D721Med (cell line): ENCODE measurements at places on chromosomes 2 and 18.

DNA sequence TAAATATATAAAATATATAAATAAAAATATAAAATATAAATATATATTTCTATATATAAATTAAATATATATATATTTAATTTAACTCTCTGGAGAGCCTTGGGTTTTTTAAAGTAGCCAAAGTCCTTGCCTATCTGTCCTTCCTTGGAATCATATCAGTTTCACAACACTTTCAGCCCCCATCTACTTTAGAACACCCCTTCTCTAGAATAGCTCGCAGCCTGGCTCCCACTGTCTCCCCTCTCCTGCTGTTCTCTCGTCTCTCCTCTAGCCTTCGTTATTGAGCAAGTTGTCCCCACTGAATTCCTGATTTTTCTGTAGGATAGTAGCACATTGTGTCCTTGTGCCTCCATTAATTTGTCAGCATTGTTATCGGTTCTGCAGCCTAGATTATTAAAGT, 677.0 kb downstream of the RNF144A start:
- no peak for DNase-seq

DNA sequence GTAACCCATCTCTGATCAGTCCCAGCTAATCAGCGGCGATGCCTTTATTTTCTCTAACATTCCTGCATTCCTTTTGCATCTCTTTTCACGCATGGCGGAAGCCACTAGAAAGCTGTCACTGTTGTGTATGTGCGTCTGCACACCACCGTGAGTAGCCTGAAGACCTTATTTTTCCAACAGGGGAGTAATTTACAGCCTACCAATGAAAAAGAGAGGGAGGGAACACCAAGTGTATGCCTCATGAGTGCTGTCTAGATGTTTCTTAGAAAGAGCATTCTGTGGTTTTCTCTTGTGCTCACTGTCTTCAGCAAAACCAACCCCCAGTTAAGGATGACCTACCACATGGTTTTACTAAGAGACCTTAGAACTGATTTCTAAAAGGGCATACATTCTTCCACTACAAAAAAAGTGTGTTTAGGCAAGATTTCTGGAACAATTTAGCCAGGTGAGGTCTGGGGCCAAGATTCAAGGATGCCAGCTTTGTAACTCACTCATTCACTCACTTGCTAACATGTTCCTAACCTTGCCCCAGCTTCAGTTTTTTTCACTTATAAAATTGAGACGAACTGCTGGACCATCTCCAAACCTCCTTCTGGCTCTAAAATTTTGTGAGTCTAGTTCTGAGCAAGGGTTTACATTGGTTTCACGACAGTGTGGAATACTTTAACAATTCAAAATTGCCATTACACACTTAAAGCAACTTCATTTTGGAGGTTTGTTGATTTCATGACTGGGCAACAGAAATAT, 51.4 kb downstream of the BCL2 start:
- no peak for DNase-seq

DNA sequence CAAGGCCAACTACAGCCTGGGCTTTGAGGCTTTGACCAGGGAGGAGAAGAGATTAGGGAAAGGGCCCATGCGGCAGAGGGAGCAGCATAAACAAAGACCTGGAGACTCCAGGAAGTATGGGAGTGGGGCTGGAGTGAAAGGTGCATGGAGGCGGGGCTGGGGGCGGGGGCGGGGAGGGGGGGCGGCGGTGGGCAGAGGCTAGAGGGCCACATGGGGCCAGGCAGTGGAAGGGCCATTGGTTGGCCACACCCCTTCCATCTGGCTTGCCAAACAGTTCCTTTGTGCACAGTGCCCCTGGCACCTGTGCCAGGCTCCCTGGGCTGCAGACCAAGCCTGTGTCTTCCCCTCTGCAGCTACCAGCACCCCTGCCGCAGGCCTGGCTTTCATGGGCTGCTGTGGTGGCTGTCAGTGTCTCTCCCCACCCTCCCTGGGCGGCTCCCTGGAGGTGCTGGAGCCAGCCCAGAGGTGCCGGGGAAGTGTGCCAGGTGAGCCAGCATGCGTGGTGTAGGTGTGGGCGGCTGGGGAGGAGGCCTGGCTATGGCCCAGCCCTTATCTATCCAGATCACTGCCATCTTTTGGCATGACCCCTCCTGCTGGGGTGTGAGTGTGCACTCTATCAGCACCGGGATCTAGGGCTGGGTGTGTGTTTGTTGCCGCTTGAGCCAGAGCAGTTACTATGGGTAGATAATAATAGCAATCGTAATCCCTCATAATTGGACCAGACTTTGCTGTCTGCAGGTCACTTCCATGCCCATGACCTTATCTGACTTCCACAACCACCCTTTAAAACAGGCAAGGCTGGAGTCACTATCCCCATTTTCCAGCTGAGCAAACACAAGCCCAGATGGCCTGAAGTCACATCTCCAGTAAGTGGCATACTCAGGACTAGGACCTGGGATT, 30.5 kb downstream of the DNMT3A start:
- DNase-seq: no peak

DNA sequence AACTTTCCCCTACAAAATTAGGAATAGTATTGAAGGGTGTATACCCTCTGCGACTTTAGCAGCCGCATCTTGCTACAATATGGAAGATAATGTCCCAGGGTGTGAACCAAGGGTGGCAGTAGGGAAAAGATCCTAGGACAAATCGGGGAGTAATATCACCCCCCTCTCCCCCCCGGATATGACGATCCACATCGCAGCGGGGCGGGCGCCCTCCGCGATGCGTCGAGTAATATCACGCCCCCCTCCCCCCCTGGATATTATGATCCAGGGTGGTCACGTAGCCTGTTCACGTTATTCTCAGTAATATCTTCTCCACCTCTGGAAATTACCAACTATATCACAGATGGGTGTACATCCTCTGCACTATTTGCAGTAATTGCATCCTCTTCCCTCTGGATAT, 82.9 kb downstream of the DAPL1 start:
- DNase-seq: no peak

GRCh38 chr2:207251573-207252192, 85.9 kb upstream of the KLF7 start:
- DNase-seq: no peak

DNA sequence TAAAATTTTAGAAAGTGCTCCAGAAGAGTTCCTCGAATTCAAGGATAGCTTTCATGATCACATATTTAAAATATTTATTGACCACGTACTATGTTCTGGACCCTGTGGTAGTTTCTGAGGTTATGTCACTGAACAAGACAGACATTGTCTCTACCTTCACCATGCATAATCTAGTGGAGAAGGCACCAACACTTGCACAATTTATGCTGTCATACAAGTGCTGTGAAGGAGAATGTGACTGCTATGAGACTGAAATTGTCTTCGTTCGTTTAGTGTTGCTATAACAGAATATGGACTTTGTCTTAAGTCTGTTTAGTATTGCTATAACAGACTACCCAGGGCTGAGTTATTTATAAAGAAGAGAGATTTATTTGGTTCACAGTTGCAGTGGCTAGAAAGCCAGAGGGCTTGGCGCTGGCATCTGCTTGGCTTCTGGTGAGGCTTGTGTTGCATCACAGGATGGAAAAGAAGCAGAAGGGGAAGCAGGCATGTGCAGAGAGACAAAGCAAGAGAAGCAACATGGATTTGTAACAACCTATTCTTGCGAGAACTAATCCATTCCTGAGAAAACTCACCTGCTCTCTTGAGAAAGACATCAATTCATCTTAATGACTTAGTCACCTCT, 50.0 kb upstream of the RFX8 start:
- DNase-seq: no peak

- DNase-seq: no peak
Observed at GRCh38 chr2:174286172-174286571, 37.8 kb upstream of the OLA1 start.

- DNase-seq: no peak
Observed at GRCh38 chr2:60298006-60298696, 255.3 kb downstream of the BCL11A start.

GRCh38 chr18:44423814-44424644, 256.7 kb upstream of the SETBP1 start:
- no peak for DNase-seq

GRCh38 chr18:48408111-48408726, 964 bp downstream of the ZBTB7C start:
- no peak for DNase-seq

DNA sequence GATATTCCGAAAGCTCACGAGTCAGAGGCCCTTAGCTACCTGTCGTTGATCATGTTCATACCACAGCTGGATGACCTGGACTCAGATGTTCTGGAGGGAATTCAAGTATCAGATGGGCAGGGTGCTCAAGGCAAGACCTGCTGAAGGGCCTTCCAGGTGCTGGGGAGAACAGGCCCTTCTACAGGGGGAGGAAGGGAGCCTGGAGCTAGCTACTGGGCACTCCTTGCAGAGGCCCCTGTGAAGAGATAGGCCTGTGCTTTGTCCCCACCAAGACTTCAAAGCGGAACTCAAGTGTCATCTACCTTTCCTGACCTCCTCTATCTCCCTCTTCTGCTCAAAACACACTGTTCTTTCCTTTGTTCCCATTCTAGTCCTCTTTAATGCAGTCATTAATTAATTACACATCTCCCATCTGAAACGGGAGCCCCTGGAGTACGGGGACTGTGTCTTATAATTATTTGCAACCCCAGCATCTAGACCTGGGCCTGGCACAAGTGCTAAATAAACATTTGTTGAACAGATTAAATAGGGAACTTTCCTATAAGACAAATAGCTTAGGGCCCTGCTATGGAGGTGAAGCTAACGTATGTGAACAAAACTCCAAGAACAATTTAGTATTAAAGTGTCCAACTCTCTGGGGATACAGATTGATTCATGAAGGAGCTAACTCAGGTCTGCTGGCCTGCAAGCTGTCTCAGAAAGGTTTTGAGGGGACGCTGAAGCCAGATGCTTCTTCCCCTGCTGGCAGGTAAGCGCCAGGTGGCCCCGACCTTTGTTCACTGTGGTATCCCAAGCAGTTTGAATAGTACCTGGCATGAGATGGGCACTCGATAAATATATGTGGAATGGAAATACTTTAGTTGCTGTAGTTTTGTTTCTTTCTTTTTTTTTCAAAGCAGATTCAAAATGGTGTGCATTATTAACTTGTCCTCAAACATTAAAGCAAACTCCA, 22.0 kb downstream of the RHOB start:
- DNase-seq: no peak

DNA sequence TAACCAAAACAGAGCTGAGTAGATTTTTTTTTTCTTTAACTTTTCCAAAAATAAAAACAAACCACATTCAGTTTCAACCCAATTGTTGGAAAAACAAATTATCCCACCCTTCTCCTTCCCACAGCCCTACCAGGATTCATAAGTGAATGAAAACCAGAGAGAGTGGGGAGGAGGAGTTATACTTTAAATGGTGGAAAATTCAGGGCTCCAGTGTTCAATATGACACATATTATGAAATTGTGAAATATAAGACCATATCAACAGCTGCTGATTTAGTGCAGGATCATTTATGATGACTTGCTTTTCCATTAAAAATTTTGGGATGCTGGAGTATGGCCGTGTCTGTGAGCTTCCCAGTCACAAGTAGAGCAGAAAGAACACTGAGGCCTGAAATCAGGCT, 26.7 kb downstream of the COLEC12 start:
- no peak for DNase-seq

- DNase-seq: no peak
Observed at GRCh38 chr18:61274416-61274960, 58.7 kb upstream of the CDH20 start.

DNA sequence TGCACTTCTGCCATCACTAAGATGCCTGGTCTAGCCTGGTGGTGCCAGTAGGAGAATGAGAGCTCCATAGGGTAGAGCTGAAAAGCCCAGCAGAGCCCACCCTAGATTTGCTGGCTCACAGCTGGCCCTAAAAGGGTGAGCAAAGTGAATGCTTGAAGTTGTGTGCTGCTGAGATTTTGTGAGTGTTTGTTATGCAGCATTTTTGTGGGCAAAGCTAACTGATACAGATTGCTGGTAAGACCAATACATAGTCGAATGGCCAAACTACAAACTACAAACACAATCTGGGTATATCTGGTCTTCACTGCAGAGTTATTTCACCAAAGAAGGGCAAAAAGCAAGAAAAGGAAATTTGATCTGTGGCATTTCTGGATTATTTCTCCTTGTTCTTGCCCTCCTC, 7.1 kb upstream of the AGAP1 start:
- DNase-seq: no peak

DNA sequence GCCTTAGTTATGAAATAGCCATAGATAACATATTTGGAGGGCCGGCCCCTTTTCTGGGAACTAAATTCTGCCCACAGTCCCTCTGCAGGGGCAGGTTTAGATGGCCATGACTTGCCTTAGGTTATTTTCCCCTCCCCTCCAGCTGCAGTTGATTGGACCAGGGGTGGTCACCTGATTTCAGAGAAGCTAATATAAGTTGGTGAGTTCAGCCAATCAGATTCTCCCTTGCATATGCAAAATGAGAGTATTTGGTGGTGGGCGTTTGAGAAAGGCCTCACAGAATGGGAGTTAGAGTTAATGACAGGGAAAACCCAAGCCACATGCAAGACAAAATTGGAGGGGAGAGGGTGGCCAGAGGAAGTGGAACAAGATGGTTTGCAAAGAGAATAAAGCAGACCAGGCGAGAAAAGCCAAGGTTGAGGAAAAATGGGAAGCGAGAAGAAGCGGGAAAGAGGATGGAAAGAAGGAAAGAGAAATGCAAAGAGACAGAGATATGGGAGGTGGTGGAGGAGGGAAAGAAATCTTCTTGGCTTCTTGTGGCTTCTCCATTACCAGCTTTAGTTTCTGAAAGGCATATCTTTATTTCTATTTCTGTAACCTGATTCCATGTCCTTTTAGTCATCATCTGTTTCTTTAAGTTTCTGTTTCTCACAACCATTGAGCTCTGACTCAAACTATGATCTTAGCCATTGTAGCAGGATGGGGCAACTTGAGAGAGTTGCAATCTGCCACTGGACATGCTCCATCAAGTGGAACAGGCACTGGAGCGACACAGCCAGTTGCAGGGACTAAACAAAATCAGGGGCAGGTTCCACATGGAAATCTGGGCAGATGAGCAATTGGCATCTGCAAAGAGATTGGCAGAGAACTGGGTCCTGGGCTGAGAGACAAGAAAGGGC, 108.1 kb upstream of the SIX3 start:
- no peak for DNase-seq

GRCh38 chr18:10526561-10526949, 728 bp downstream of the NAPG start:
- no peak for DNase-seq

- DNase-seq: no peak
Observed at GRCh38 chr18:72107647-72108383, 436.3 kb downstream of the CBLN2 start.

DNA sequence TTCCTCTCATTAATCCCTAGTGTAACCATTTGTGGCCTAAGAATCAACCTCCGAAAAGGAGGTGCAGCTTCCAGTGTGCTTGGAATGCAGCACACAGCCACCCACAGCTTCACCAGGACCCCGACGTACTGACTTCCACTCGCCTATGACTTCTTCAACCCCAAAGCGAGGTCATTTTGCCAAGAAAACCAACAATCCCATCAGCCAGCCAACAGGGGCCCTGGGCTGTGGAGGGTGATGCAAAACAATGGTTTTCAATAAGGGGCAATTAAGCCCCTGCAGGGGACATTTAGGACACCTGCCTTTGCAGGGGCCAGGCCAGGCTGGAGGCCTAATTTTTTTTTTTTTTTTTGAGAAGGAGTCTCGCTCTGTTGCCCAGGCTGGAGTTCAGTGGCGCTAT, 158.1 kb upstream of the SKOR2 start:
- DNase-seq: no peak
